ENCODE measurements at places on chromosomes 12 and 14. TPM values are rescaled to one million over a fixed set of nuclear protein-coding genes. Genes with fewer than 3 reads are reported as not detected.

DNA sequence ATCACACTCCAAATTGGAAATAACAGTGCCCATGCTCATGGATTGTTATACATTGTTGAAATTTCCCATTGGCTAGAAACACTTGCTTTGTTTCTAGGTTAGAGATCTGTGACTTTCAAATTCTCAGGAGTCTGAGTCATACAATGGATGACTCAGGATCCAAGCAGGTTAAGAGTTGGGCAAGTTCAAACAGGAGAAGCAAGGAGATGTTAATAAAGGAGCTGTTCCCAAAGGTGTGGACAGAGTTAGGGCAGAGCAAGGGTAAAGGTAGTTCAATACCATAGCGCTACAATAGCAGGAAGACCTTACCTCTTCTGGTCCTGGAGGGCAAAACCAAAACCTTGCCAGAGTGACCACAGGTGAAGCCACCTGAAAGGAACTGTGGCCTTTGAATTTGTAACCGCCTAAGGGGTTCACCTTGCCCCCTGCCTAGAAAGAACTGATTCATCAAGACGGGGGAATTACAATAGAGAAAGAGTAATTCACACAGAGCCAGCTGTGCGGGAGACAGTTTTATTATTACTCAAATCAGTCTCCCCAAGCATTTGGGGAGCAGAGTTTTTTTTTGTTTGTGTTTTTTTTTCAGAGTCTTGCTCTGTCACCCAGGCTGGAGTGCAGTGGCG, 4.2 kb upstream of the AMN1 start:
- no peak for DNase-seq

GRCh38 chr14:97290977-97291376, 493.8 kb downstream of the VRK1 start:
- no peak for DNase-seq

DNA sequence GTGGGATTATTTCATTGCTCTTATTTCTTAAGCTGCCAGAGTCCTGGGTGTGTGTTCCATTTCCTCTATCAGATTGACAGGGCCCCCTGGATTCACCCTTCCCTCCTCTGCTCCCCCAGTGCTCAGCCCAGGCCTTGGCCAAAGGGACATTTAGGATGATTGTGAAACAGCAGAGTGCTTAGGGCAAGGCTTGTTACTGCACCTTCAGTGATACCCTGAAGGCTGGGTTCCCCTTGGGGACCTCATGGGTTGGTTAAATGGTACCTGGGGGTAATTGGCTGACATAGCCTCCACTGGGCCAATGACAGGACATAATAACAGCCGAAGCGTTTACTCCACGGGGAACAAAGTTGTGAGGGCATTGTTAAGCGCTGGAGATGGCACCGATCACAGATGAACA, 1.3 kb upstream of the KRT72 start:
- peak; percentile 73 for DNase-seq

BEGAIN gene
- 2.2 TPM for total RNA-seq

GRCh38 chr12:130031571-130032189, 127.9 kb upstream of the TMEM132D start:
- no peak for DNase-seq

WDHD1 gene
- 3.6 TPM for total RNA-seq

ZDHHC22 gene
- total RNA-seq: not detected

- DNase-seq: no peak
These were observed 47.1 kb downstream of the GIT2 start for GRCh38 chr12:109949089-109949488.

DNA sequence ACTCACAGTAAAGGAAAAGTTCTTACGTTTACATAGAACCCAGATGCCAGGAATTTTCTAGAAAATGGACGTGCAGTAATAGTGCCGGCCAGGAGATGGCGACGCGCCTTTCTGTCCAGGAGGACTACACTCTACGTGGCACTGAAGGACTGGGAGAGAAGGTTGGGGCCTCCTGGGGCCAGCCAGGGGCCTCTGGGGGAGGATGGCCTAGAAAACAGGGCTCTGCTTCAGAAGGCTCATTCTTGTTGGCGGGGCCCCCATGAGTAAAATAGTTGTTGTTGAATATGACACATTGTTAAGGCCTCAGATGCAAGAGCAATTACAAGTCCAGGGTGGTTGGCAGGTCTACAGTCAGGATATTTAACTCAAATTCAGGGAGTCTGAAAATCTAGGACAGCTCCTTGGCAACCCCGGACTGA, 120.1 kb upstream of the MAX start:
- DNase-seq: no peak

FSCB gene
- not detected for total RNA-seq

- DNase-seq: no peak
These were observed 110.0 kb downstream of the FOXG1 start for GRCh38 chr14:28876572-28876945.

TAS2R14 gene
- 2.4 TPM for total RNA-seq

SLC25A3 gene
- total RNA-seq: 437 TPM

SLC6A13 gene
- not detected for total RNA-seq

GRCh38 chr14:94005324-94006073, 8.4 kb downstream of the CCDC197 start:
- DNase-seq: no peak

DNA sequence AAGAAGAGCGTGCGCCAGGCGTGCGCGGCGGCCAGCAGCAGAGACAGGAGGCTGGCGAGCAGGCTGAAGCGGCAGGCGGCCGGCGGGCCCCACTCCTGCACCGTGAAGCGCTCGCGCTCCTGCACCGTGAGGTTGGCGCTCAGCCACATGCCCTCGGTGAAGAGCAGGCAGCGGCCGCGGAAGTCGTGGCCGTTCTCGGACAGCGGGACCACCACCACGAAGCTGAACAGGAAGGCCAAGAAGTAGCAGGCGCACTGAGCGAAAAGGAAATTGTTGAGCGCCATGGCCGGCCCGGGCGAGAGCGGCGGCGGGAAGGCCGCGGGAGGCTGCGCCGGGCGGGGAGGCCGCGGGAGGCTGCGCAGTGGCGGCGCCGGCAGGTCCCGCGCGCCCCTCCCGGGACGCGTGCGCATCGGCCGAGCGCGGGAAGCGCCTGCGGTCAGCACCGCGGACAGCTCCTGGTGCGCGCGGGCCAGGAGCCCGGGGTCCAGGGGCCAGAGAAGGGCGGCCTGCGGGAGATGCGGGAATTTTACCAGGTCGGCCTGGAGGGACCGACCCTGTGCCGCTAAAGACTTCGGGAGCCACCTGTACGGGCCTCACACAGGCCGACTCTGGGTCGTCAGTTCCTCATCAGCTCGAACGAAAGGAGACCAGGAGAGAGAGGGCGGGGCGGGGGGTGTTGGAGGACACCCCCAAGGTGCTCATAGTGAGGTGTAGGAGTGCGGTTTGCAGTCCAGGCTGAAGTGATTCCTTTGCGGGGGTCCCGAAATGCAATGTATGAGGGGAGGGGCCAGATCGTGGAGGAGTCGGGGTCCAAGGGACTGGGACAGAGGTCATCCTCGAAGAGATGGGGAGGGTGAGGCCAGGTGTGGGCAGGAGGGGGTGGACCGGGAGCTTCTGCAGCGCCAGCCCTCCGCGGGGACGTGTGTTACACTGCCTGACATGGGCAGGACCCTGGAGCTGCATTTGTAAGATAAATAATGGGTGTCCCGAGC, at the start of gene TMEM179:
Gene TMEM179, minus strand, starts transcription at position 315 of the 992 bp plus-strand sequence. Its CDS starts 31 bp downstream, at position 284.
- DNase-seq: no peak

GRCh38 chr12:53572134-53572758, 53.9 kb downstream of the ATF7 start:
- no peak for DNase-seq

- no peak for DNase-seq
These were observed 37.8 kb upstream of the PPP1CC start for GRCh38 chr12:110780448-110780847.

DNA sequence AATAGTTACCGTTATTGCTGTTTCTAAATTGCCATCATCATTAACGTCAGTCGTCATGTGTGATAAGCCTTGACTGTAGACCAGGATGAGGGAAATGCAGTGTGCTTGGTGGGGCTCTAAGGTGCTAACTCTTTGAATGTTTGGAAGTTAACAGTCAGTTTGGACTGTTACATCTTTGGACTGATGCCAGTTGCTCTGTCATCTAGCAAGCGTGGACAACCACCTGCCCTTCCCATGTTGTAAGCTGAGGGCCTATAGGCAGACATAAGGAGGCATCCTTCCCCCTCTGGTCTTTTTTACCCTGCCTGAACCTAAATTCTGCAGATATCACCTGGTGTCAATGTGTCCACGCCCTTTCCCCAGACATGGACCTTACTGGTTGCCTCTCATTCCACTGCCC, 94.4 kb downstream of the PPP2R5C start:
- DNase-seq: no peak

GRCh38 chr12:915090-915489, 34.4 kb downstream of the RAD52 start:
- DNase-seq: no peak

DNA sequence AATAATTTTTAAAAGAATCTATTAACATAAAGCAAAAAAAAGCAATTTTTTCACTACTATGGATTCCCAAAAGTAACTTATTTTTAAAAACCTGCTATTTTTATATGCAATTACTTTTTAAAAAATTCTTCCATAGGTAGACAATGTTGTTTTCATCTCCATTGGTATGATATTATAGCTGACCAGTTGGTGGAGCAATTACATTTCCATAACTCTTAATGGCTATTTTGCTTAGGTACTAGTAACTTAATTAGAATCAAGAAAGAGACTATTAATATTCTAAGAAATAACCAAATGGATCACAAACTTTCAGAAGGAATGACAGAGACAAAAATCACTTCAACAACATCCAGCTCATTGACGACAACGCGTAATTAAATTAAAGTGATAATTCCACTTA, 64.7 kb upstream of the PTCSC3 start:
- no peak for DNase-seq

PCBP2 gene
- 722 TPM for total RNA-seq

GRCh38 chr14:22478670-22479069, 110.4 kb downstream of the DAD1 start:
- DNase-seq: no peak

KLRC4 gene
- total RNA-seq: not detected

- no peak for DNase-seq
These were observed 264.7 kb upstream of the PRICKLE1 start for GRCh38 chr12:42854208-42854607.

KCTD10 gene
- 103 TPM for total RNA-seq

- DNase-seq: no peak
These were observed 95.6 kb downstream of the SLC8A3 start for GRCh38 chr14:70093156-70093555.

GRCh38 chr12:50102646-50103309, 1.0 kb upstream of the GPD1 start:
- no peak for DNase-seq

DNA sequence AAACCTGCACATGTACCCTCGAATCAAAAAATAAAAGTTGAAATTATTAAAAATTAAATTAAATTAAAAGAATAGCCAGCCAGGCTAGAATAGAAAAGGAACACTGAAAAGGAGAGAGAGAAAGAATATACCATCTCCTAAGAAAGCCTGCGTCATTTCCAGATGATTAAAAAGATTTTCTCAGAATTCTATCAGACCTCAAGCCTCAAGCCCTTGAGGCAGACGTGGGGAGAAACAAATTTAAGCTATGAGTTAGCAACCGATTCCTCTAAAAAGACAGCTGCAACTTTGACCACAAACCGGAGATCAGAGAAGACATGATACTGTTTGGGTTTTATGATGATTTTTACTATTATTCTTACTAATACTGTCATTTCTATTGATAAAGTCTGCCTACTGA, 138.3 kb downstream of the KSR2 start:
- DNase-seq: no peak

- no peak for DNase-seq
These were observed 134.1 kb downstream of the SLC41A2 start for GRCh38 chr12:104823985-104824461.

All from mesenteric fat pad (tissue), 1 donor.